ENCODE measurements at places on chromosomes 11 and 22.

DNA sequence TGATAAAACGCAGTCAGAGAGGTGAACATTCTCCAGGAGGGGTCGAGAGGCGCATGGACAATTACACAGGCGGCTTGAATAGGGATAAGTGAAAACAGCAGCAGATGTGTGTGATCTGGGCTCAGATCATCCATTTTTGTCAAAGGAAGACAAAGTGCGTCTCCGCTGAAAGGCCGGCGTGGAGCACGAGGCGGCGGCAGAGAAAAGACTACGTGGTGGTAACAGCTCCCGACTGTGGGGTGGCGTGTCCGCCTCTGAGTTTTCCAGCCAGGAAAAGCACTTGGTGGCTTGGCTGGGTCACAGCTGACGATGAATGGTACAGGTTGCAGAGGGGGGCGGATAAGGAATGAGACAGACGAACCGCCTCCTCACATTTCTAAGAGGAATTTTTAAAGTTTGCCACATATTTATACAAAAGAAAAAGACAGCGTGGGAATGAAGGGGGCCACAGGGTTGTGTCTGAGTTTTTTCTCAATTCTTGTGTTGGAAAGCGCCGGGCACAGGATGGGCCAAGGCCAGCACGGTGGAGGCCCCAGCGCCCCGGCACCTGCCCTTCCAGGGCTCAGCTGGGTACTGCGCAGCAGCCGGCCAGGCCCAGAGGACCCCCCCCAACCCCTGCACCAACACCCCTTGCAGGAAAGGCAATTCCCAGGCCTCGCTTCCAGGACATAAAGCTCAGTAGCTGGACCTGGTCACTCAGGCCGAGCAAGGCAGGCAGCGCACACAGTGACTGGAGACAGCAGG lies 80.4 kb downstream of the TRMU start:
- peak; percentile 11 for DNase-seq

GRCh38 chr22:47139790-47140119 lies 377.3 kb downstream of the TBC1D22A start:
- DNase-seq, result no peak

DNA sequence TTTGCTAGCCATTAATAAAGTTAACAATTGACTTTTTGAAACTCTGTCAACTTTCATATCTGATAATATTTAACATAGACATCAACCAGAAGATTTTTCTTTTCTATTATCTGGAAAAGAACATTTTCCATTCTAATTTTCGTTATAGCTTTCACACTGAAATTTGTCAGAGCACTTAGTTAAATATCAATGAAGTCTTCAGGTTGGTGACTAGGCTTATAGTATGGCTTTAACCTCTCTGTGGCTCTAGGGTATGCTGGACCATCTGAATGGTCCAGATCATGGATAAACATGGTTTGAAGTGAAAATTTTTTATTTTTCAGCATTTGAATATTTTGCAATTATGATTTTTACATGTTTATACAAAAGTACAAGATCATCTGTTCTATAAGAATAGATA lies 548.1 kb downstream of the CNTN5 start:
- no peak for DNase-seq

DNA sequence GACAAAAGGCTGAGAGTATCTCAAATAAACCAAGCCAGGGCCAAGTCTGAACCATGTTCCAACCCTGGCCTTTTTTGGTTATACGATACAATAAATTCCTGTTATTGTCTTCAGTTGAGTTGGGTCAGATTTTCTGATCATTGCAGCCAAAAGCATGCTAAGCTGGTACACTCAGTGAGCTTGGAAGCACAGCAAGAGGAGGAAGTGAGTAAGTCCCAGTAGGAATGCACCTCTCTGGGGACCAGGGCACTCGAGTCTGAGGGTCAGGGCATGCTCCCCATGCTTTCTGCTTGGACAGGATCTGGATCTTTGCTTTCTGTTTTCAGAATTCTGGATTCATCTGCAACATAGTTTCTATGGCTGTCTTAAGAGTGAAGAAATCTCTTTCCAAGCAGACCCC lies 73.1 kb downstream of the TMPRSS5 start:
- no peak for DNase-seq

GRCh38 chr11:117528097-117528721 lies 200.6 kb downstream of the CEP164 start:
- no peak for DNase-seq

GRCh38 chr11:88300888-88301487 lies 36.5 kb downstream of the CTSC start:
- no peak for DNase-seq
